Trophoblast cell (in vitro differentiated cells and primary cell): ENCODE measurements at places on chromosomes 6 and 20.

GRCh38 chr20:5182615-5183254, 55.9 kb downstream of the CDS2 start:
- DNase-seq = no peak

DNA sequence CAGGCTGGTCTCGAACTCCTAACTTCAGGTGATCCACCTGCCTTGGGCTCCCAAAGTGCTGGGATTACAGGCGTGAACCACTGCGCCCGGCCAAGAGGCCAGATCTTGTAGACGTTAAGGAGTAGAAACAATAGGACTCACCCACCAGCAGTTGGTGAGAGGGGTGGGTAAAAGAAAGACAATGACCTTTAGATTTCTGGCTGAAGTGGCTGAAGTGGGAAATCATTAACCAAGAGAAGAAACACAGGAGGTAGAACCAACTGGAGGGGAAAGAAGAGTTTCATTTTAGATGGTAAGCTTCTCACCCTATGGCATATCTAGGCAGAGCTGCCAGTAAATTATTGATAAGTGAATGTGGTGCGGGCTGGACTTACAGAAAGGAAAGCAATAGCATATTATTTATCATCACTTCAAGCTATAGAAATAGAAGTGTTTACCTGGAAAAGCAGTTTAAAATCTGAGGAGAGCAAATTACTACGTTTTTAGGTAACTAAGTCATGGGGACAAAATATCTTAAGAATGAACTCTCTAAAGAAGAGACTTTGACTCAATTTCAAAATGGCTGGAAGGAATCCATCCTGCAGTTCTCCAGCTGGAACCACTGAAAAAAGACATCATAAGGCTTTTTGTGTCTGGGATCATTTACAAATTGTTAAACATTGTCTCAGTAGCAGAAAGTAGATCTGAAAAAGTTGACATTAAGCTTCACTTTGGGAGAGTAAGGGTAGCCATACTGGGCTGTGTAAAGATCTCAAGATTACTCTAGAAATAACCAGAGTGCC, 109.6 kb downstream of the ALDH8A1 start:
- DNase-seq = no peak

- peak; percentile 53 for DNase-seq
Observed at GRCh38 chr6:167766986-167767714, 59.6 kb upstream of the AFDN start.

DNA sequence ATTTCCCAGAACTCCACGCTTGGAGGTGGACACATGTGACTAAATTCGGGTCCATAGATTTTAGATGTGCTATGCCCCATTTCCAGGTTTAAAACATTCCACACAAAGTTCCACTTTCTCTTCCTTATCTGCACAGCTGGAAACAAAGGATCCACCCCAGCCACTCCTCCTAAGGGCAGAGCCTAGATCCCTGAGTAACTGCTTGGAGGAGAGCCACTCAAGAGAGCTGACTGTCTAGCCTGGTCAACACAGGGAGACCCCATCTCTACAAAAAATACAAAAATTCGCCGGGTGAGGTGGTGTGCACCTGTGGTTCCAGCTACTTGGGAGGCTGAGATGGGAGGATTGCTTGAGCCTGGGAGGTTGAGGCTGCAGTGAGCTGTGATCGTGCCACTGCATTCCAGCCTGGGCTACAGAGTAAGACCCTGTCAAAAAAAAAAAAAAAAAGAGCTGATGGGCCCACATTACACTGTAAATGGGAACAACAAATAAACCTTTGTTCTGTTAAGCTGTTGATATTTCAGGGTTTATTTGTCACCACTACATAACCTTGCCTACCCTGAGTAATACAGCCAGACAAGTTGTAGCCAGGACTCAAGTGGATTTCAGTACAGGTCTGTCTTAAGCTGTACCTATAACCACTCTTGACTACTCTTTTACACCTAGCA, 25.8 kb upstream of the SNRPC start:
- no peak for DNase-seq

DNA sequence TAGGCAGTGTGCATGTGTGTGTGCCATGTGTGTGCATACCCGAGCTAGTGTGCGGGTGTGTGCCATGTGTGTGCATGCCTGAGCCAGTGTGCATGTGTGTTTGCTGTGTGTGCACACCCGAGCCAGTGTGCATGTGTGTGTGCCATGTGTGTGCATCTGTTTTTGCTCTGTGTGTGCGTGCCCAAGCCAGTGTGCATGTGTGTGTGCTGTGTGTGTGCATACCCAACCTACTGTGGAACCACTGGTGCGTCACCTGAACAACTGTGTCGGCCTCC, 5.7 kb downstream of the RBBP8NL start:
- no peak for DNase-seq

DNA sequence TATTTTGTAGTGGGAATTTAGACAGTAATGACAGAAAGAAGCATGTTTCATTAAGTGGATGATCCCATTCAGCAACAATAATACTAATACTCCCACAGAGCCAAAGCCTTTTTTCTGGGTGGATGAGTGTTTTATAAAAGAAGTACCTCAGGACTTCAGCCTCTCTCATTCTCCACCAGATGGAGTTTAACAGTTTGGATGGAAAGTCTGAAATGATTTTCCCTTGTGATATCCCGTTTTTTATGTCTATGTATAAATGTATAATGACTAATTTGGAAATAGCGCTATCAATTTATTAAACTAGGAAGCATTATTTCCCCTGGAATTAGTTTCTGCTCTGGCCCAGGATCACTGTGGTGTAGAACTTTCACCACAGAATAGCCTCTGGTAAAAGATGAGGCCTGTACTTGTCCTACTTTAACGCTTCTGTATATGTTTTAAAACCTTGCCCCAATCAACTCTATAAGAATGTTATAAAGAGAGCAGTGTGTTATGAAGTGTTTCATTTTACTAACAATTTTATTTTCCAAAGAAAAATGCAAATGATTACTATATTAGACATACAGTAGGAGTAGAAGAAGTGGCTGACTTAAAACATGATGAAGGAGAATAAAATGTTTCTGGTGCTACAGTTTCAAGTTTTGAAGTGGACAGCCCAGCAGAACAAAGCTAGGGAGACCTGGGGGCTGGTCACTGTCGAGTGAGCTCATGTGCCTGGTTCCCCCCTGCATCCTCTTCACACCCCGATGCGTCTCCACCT, 135.6 kb downstream of the HIVEP1 start:
- no peak for DNase-seq
